ENCODE measurements at places on chromosomes 2 and 18.

DNA sequence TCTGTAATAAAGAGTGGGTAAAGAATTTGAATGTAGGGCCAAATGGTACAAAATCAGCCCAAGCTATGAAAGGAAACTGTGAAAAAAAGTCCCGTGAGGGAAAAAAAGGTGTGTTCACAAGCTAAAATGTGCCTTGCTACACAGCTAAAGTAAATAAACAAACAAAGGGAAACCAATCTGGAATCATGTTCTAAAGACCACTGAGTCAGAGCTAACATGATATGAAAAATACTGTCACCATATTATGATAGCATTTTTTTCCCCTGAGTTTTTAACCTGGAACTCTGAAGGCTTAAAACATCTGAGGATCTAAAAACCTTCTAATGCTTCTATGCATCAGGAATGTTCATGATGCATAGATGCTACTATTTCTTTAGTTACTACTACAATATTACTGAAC, 58.8 kb downstream of the SCN1A start:
- DNase-seq = no peak

DNA sequence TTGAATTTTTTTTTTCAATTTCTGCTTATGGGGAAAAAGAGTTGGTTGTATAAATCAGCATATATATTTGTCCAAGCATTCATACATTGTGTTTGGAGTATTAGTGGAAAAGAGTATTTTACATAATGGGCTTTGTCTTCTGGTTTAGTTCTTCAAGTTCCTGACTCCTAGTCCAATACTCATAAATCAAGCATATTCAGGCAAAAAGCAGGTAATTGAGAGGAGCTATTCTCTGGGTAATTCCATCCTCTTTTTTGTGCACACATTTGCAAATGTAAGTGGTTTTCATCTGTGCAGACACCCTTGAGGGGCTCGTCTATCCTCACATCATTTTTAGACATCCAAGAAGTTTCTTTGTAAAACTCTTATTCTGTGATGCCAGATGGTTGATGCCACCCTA, 337.2 kb downstream of the ARHGAP15 start:
- no peak for DNase-seq

- no peak for DNase-seq
Observed at GRCh38 chr2:176553685-176554100, 284.5 kb downstream of the MTX2 start.

DNA sequence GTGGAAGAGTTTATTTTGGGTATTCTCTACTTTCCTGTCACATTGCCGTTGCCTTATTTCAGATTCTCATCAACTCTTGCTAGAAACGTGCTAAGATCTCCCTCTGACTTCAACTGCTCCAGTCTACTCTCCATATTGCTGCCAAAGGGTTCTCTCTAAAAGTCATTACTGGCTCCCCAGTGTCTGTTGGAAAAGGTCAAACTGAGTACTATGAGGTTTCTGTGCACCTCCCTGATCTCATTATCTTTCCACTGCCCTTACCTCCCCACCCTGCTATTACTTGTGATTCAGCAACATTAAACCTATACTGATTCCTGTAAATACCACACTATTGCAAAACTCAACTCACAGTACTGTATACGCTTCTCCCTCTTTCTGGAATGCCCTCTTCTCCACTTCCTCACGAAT, 1.9 kb upstream of the KRCC1 start:
- no peak for DNase-seq

- DNase-seq = no peak
Observed at GRCh38 chr2:146312899-146313298, 1531.9 kb upstream of the ACVR2A start.

GRCh38 chr18:62023536-62023935, 130.7 kb upstream of the RNF152 start:
- no peak for DNase-seq

DNA sequence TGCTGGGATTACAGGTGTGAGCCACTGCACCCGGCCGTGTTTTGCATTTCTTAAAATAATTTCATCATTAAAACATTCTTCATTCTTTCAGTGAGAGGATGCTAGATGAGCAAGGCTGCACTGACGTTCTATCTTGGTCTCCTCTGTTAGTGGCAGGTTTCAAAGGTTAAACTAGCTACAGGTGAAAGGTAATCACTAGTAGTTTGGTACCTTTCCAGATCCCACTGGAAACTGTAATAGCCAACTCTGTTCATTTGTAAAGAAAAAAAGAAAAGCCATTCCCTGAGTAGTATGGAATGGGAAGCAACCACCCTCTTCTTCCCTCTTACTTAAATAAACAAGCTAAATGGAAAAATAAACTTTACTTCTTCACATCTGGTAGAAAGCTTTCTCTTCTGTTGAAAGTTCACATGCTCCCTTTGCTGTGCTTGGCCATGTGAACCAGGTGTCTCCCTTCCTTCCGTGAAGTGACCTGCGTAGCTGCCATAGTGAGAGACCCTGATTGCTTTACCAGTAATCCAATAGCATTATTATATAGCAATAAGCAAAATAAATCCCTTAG, 94.0 kb downstream of the GREB1L start:
- DNase-seq = no peak

GRCh38 chr2:218962859-218963492, 3.5 kb downstream of the CDK5R2 start:
- DNase-seq = no peak

- DNase-seq = no peak
Observed at GRCh38 chr2:3292416-3292815, 85.2 kb downstream of the EIPR1 start.

GRCh38 chr2:603869-604268, 73.3 kb downstream of the TMEM18 start:
- no peak for DNase-seq

DNA sequence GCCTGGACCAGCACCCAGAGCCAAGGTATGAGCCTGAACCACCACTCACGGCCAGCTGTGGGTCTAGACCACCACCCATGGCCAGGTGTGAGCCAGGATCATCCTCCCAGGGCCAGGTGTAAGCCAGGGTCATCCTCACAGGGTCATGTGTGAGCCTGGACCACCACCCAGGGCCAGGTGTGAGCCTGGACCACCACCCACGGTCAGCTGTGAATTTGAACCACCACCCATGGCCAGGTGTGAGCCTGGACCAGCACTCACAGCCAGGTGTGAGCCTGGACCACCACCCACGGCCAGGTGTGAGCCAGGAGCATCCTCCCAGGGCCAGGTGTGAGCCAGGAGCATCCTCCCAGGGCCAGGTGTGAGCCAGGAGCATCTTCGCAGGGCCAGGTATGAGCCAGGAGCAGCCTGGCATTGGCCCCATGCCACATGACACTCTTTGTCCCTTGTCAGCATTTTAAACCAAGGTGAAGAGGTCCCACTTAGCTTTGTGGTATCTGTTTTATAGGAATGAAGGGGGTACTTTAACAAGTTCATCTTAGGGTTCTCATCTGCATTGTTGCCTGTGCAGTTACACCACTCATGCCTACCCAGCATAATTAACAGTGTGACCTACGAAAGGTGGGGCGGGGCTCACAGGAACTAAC, 71.2 kb downstream of the AGAP1 start:
- no peak for DNase-seq

DNA sequence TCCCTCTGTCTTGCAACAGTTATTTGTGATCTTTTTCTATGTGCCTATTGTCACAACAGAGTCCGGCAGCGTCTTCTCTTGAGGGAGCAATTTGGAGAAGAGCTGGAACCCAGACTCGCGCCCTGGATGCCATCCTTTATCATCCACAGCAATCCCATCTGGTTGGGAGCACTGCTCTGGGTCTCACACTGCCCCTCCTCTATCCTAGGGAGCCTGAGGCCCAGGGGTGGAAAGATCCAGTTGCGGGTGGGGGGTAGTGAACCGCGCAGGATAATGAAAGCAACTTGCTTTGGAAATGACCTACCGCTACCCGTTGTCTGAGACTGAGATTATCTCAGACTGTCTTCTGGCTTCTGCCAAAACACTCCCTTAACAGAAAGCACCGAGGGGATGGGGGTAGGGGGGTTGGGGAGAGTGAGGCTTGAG, 713 bp downstream of the WBP1 start:
- DNase-seq = no peak

DNA sequence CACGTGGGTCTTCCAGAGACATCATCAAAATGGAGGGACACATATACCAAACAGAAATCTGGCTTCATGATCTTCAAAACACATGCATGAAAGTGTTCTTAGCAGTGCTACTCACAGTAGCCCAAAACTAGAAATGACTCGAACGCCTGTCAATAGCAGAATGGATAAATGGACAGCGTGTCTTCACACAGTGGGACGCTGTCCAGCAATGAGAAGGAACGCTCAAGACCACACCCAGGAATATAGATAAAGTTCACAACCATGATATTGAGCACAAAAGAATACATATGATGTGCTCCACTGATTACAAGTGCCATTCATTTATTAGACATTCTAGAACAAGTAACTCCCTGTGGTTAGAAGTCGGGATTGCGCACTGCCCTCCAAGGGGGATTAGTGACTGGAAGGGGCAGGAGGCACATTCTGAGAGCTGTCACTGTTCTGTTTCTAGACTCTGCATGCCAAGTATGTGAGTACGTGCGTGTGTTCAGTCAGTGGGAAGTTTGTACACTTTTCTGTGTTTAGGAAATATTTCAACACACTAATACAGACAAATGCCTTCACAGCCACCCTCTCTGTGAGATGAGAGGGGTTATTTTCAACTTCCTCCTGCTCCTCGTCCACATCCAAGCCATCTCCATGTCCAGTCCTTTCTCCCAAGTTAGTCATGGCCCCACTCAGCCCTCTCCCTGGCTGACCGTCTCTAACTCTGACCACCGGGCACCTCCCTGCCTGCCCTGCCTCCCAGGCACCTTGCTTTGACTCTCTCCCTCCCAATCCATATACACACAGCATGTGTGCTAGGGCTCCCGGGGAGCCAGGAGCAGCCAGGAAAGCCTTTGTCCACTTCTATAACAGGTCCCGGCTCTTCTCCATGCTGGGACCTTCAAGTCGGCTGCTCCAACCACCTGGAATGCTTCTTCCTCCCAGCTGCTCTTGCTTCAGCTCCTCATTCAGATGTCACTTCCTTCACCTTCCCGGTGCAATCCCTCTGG, 26.9 kb upstream of the TNS1 start:
- DNase-seq = no peak

GRCh38 chr2:14756981-14757657, 124.6 kb downstream of the LRATD1 start:
- DNase-seq = no peak

DNA sequence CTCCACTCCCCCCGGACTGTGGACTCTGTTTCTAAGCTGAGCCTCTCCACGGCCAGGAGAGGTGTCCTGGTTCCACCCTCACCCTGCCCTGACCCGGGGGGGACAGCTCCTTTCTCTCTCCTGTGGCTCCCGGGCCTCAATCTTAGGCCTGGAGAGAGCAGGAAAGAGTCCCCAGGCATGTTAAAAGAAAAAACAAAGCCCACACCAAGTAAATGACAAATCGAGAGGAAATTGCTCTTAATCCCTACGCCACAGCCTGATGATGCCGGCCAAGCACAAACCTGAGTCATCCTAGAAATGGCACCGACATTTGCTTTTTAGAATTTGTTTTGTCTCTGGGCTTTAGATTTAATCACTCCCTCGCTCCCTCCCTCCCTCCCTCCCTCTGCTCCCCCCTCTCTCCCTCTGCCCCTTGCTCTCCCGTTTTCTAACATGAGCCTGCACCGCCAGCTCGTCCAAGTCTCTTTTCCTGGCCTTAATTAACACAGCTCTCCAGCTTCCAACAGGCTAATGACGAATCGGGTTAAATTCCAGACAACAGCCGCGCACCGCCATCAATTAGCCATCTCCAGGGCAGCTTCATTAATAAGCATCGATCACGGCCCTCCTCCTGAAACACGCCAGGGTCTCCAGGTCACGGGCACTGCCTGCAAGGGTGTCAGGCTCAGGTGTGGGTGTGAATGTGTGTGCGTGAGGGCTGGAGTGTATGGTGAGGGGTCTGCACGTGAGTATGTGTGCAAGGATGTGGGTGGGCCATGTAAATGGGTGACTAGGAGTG, 230.8 kb downstream of the CELF4 start:
- DNase-seq = no peak

DNA sequence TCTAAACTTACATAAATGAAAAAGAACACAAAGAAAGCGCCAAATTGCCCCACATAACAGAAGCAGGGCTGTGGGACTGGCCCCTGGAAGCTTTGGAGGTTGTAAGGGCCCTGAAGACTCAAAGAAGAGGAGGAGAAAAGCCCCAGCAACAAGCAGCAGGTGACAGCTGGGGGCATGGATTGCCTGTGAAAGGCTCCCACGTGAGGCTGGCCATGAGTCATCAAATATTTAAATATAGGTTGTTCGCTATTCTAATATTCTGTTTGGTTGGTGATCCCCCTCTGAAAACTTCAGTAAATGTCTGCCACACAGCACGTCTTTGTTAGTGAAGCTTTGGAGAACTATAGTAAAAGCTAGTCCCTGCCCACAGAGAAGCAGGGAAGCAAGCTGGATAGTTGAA, 132.4 kb downstream of the MREG start:
- no peak for DNase-seq

GRCh38 chr2:147547440-147547839, 297.4 kb upstream of the ACVR2A start:
- DNase-seq = no peak

GRCh38 chr2:8457699-8458502, 224.0 kb upstream of the ID2 start:
- DNase-seq = no peak

DNA sequence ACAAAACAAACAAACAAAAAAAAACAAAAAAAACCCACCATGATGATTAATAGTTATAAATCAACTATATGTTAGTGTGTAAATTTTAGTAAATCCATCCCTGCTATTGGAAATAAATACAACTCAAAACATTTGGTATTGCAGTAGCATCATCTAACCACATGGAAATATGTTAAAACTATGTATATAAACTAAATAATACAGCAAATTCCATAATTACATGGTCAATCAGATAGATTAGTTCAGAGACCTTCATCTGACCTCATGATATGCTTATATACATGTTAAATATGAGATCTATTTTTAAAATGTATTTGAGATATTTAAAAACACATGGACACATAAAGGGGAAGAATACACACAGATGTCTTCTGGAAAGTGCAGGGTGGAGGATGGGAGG, 384.2 kb downstream of the TMX3 start:
- DNase-seq = no peak

GRCh38 chr2:246489-247144, 17.2 kb downstream of the SH3YL1 start:
- no peak for DNase-seq

- DNase-seq = no peak
Observed at GRCh38 chr18:8732442-8733360, 27.3 kb downstream of the MTCL1 start.

- DNase-seq = no peak
Observed at GRCh38 chr2:70214365-70214764, 23.5 kb upstream of the C2orf42 start.

- no peak for DNase-seq
Observed at GRCh38 chr2:140580532-140581151, 1550.2 kb downstream of the LRP1B start.

DNA sequence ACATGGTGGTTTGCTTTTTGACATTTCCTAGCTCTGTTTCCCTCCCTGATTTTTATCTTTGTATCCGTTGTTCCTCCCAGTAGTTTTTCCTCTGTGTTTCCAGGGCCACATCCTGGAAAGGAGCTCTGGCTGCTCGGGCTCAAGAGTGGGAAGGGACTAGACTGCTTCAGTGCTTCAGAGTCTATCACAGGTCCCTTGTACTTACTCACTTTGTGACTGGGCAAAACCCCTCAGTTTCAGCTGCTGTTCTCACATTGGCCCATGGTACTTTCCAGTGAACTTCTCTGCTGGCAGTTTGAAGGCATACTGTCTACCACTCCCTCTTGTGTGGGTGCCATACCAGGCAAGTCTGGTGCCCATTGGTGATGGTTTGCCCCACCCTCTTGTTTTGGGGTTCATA, 7.5 kb upstream of the STAMBP start:
- DNase-seq = no peak

Measured in stimulated activated CD4-positive, alpha-beta T cell treated with anti-CD3 and anti-CD28 coated beads, TNF-alpha, amount 100 ng/mL, for 1 hour (primary cell).